ENCODE measurements at places on chromosomes 5 and 9.

DNA sequence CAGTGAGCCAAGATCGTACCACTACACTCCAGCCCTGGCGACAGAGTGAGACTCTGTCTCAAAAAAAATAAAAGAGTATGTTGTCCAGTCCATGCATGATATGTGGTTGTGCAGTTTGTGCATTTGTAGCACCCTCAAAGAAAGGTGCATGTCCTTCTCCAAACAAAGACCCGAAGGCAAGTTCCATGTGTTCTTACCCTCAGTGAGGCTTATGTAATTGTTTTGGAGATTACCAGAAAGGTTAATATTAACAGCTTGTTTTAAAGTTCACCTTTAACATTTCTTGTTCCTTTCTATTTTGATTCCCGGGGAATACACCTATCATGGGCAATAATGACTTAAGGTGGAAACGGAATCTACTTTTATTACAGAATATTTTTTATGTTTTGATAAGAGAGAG lies 22.3 kb downstream of the KIAA1191 start:
- no peak for DNase-seq

DNA sequence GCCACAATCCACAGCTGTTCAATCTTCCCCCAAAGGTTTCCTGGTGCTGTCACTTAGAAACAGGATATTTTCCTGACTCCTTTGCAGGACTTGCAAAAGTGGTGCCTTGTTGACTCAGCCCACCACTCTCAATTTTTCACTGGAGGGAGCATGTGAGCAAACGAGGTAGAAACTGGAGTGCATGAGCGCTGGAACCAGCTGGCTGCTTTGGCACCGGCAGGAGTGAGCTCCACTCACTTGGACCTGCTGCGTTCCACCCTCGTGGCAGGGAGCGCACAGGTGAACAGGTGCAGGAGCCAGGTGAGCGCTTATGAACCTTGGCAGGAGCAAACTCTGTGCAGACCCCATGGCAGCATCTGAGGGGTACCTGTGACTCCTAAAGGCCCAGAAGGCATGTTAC lies 364.1 kb upstream of the RORB start:
- no peak for DNase-seq

DNA sequence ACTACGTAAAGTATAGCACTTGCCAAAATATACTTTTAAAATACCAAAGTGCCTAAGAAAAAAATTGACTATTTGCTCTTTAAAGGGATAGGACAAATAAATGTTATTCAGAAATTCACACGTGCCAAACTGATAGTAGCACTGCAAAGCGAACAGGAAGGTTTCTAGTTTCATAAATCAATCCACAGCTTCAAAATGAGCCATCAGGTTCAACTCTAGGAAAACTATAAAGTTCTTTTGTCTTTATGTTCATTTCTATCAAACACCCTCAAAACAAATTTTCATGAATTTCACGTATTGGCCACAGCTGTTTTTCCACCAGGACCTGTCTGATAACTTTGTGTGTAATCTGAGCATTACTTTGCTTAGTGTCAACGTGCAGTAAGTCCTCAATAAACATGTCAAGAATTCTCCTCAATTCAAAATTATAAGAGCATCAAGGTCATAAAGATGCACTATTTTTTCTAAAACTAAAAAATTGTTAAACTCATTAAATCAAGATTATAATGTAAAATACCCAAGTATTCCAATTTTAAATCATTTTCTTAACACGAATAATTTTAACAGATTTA lies 3.0 kb downstream of the RNF130 start:
- no peak for DNase-seq

- DNase-seq: no peak
Observed at GRCh38 chr5:94082405-94082804, 341.0 kb upstream of the POU5F2 start.

DNA sequence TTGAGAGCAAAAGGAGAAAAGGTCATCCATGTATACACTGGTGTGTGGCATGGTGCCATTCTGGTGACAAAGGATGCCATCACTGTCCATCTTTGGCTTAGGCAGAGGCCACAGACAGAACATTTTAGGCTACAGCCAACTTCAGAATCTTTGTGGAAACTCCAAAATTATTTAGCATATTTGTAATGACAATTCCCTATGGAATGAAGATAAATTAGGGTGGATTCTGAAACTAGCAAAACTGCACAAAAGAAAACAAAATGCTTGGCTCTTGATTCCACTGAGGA lies 92.5 kb downstream of the FBXW11 start:
- DNase-seq: no peak

- DNase-seq: no peak
Observed at GRCh38 chr5:177312649-177313181, 1.0 kb upstream of the MXD3 start.

DNA sequence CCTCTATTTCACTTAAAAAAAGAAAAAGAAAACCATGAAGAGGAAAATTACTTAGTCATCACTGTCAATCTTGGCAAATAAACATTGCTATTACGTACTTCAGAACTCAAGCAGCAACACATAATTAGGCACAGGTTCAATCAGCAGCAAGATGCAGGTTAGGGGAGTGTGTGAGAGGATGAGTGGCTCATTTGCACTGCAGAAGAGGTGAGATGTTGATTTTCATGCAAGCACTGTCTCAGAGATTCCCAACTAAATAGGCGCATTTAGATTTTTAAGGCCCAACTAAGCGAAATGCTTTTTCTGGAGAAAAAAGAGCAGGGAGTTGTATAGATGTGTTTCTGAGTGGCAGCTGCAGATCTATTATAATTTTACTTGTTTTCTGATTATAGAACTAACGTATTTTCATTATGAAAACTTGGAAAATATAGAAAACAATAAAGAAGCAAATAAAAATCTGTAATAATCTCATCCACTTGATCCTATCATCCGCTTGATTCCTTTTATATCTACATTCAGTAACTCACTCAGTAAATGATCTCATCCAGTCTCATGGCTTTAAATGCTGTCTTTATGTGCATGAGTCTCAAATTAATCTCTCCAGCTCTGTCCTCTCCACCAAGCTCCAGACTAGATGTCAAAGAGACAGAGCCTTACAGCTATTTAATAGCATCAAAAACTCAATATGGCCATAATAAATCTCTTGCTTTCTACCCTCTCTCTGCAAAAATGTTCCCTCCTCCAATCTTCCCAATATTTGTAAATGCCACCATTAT lies 162.5 kb downstream of the ZNF462 start:
- DNase-seq: no peak

GRCh38 chr5:133664422-133664821 lies 52.1 kb upstream of the FSTL4 start:
- peak; percentile 16 for DNase-seq

DNA sequence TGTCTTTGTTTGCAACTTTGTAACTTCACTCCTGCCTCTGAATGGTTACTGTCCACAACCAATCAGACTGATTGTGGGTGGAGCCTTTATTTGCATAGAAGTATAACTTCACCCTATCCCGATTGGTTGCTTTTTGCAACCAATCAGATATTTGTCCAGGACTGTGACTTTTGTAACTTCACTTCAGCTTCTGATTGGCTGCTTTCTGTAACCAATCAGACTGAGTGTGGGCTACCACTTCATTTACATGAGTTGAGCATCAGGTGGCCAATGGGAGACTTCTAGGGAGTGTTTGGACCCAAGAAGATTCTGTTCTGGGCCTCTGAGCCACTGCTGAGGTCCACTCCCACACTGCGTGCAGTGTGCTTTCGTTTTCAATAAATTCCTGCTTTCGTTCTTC lies 1810.7 kb upstream of the CDH6 start:
- no peak for DNase-seq

DNA sequence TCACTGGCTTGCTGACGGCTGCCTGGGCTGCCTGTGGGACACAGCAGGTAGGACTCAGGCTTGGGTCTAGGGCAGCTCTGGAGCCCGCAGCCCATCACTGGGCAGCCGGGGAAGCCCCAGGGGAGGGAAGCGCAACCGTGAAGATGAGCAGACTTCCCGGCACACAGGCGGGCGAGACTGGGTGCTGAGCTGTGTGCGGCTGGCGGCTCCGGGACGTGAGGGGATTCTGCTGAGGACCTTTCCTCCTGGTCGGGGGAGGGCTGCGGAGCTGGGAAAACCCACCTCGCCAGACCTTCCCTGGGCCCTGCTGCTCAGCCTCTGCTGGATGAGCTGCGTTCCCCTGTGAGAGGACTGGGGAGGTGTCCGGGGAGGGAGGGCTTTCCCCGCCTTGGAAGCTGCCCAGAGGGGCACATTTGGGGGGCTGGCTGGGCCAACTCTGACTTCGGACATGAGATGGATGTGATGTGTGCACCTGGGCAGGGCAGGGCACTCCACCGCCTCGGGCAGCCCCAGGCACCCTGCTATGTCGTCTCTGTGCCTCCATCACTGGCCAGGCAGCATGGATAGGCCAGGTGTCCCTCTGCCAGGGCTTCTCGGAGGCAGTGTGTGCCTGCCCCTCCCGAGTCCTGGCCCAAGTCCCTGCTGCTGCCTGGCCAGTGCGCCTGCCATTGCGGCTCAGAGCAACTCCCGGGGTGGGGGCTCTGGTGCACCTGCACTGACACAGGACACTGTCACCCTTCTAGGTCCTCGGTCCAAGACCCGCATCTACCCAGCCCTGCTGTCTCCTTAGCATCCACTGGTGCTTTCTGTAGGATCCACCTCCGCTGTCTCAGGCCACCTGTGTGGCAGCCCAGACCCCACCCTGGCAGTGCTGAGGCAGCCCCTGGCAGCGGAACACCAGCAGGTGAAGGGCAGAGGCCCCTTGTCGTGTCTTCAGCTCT lies 66.4 kb downstream of the COL5A1 start:
- DNase-seq: no peak

DNA sequence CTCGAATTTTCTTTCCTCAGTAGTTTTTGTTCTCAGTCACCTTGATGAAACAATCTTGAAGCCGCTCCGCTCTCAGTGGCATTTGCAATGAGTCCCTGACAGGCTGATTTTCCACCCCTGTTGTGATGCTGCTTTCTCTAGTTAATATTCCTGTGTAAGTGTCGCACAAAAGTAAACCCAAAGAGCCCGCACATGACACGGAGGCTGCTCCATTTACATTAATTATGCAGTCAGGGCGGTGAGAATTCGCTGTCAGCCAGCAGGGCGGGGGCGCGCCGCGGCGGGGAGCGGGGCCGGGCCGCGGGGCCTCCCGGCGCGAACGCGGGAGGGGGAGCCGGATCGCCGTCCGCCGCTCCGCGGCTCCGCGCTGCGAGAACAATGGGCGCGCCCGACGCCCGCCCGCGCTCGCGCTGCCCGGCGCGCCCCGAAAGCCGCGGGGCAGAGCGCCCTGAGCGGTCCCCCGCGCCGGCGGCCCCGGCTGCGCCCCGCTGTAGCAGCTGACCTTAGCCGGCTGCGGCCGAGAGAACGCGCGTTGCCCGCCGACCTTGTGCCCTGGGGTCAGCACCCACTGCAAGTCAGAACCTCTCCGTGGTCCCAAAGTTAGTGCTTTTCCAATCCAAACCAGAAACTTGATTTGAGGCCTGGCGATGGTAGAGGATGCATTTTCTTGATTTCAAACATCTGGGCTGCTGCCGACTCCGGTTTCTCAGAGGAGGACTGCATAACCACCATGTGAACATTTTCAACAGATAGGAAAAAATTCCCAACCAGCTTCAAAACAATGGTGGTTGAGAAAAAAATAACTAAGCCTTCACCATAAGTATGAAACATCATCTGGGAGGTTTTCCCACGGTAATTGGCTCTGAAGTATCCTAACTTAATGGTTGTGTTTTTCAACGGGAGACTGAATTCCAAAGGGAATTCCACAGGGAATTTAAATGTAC lies 142.6 kb downstream of the PBX3 start:
- no peak for DNase-seq

DNA sequence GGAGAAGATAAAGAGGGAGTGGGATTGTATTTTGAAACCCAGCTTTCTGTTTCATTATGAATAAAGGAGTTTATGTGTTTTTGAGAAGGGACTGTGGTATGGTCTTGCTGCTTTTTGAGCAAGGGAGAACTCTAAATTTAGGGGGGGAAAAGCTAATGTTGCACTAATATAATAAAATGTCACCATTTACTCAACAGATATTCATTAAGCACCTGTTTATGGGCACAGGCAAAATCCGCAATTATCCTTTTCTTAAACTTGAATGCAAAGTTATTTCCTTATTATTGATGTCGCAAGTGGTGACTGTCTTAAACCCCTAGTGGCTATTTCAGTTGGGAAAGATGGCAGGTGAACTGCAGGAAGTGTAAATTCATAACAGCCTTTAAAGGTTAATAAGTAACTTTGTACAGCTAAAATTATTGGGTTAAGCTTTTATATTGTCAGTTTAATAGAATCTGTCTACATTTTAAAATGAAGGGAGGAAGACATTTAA lies 1.5 kb downstream of the CDC42SE2 start:
- no peak for DNase-seq

- no peak for DNase-seq
Observed at GRCh38 chr5:14313986-14314690, 171.0 kb downstream of the TRIO start.

DNA sequence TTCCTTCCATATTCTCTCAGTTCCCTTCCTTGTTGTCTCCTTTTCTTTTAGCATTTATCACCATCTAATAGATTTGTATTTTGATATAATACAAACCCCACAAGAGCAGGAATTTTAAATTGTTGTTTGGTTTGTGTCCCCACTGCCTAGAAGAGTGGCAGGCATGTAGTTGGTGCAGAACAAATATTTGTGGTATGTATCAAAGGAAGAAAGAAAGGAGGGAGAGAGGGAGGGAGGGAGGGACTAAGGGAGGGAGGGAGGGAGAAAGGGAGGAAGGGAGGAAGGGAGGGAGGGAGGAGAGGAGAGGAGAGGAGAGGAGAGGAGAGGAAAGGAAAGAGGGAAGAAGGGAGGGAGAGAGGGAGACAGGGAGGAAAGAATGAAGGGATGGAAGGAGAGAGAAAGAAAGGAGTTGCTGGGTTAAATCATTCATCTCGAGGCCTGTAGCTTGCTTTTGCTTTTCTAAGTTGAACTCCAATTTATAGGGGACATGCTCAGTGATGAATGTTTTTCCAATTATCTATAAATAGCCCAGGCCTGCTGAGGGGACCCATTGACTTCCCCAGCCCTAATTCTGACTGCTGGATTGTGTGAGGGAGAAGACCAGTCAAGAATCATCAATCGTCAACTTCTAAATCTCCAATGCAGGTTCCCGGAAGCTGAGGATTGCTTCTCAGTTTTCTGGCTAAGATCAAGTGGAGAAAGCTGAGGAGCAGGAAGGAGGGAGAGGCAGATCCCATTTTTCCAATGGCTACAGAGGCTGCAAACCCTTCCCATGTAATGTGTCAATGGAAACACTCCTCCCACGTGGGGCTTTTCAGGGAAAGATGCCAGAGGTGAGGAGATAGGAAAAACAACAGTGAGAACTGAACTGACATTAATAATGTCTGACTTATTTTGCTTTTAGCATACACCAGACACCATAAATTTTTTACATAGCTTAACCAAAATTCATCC lies 320.7 kb downstream of the ASTN2 start:
- no peak for DNase-seq

GRCh38 chr9:101925498-101925897 lies 187.1 kb upstream of the GRIN3A start:
- DNase-seq: no peak

- DNase-seq: no peak
Observed at GRCh38 chr5:148414833-148415232, 31.1 kb downstream of the FBXO38 start.

All from NCI-H460 (cell line).